ENCODE measurements at places on chromosomes 2 and 18.

DNA sequence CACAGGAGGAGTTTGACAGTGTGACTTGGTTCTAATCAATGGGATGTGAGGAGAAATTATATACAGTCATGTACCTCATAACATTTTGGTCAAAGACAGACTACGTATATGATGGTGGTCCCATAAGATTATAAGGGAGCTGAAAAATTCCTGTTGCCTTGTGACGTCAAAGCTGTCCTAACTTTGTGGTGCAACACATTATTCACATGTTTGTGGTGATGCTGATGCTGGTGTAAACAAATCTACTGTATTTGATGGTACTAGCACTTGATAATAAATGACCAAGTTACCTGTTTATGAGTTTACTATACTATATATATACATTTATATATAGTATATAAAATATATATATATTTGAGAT is 29.1 kb upstream of the TGIF1 start:
- DNase-seq = no peak

- peak; percentile 38 for DNase-seq
Observed at GRCh38 chr18:813172-814071, 1.4 kb upstream of the YES1 start.

DNA sequence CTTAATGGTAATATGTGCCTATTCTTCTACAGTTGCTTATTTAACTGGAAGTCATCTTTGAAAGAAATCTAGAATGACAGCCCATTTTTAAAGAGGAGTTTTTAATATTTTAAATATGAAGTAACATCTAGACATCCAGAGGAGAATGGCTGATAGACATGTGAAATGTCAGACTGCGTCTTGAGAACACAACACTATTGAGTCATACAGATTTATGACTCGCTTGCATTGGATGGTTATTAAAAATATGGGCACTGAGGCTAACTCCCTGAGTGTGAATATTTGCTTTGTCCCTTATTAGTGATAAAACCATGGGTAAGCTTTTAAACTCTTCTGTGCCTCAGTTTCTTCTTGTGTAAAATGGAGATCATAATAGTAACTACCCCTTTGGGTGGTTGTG is 22.9 kb downstream of the TDRD15 start:
- no peak for DNase-seq

DNA sequence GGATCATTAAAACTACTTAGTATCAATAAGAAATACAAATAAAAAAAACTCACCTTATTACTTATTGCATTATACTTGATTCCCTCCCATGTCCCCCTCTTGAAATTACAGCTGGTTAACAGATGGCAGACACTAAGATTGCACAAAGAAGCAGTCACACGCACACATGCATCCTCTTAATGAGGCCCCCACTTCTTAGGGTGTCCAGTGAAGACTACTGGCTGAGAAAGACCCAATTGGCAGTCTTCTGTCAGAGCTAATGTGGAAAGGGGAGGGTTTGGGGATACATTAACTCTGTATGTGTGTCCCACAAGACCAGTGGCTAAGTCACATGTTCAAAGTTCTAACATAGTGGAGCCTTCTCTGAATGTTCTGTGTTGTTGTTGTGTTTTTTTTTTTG is 210.7 kb downstream of the MTX2 start:
- no peak for DNase-seq

DNA sequence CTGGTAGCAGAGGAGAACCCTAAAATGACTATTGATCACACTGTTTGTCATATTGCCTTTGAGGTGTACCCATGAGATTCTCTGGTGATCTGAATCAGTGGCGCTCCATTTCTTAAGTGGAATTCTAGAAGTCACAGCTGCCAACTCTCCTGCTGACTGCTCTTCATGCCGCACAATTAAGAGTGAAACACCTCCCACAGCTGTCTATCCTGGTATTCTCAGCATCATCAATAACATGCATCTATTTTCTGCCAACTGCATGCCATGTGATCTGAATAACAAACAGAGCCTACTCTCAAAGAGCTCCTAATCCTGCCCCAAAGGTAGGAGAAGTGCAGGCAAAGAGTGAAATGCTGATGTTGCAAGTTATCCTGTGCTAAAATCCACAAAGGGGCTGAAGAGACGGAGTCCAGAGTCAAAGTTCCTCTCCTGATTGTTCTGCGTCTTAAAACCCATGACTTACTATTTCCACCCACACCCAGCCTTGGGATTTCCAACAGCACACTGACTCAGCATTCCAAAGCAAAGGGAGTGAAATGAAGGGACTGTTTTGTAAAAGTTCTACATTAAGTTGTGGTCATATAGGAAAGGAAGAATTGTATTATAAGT is 13.7 kb upstream of the DAPL1 start:
- DNase-seq = no peak

DNA sequence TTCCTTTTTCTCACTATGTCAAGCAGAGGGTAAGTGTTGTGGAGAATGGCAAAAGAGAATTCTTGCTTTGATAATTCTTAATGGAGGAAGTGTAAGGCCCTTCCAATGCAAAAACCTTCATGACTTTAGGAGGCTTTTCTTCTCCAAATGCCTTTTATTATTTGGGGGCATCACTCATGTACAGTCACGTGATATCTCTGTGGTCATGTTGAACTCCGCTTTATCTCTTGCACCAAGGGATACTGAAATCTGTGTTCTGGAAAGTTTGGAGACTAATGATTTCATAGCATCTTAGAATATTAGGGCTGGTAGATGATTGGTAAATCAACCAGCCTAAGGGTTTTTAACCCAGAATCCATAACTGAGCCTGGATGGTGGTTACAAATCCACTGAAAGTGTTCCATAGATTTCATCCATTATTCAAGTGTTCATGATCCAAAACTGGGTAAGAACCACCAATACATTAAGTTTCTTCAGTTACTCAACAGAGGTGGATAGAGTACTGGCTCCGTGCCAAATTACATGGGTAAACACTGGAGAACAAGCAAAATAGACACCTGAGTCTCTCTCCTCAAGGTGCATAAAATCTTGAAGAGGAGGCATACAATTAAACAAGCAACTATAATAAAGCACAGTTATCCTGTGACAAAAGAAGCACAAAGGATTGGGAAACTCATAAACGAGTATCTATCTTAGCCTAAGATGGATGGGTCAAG is 169.6 kb upstream of the EPHA4 start:
- DNase-seq = no peak

DNA sequence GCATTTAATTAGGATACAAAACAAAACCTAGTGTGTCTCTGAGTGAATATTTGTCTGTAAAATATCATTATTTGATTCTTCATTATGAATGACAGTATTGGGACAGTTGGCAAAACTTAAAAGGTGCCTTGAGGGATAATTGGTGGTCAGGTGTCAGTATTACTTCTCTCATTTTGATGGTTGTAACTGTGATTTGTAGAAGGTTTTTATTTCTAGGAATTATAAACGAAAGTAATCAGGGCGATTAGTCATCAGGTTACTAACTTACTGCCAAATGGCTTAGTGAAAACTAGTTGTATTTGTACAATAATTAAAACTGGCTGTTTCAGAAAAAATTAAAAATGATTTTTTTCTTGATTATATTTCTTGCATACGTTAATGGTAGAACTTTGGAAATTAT is 117.6 kb downstream of the BIRC6 start:
- DNase-seq = no peak

- DNase-seq = no peak
Observed at GRCh38 chr2:20300656-20301055, 50.0 kb downstream of the PUM2 start.

- DNase-seq = no peak
Observed at GRCh38 chr2:239881561-239882320, 143.4 kb downstream of the NDUFA10 start.

DNA sequence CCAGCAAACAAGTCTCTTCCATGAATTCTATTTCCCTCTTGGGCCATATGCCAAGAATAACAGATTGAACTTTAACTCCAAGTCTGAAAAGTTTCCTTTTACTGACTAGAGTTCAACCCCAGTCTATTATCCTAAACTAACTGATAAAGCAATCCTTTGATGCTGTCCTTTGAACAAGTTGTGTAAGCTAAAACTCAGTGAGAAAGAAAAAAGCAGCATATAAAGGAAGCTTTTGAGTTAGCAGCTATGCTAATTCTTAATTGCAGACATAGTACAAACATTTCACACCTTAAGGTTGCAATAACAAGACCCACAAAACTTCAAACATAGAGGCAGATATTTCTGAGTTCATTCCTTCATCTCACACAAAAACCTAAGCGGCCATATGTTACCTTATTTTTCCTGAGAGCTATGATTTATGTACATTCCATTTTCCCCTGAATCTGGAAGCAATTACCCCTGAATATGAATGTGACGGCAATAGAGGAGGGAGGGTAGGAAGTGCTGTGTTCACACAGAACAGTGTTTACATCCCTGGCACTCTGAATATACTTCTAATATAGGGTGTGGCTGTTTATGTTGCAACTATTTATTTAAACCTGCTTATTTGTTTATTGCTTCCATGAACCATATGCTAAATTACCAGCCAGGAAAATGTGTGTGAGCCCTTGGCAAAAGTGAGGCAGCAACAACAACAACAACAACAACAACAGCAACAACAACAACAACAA is 180.6 kb downstream of the IRS1 start:
- no peak for DNase-seq

DNA sequence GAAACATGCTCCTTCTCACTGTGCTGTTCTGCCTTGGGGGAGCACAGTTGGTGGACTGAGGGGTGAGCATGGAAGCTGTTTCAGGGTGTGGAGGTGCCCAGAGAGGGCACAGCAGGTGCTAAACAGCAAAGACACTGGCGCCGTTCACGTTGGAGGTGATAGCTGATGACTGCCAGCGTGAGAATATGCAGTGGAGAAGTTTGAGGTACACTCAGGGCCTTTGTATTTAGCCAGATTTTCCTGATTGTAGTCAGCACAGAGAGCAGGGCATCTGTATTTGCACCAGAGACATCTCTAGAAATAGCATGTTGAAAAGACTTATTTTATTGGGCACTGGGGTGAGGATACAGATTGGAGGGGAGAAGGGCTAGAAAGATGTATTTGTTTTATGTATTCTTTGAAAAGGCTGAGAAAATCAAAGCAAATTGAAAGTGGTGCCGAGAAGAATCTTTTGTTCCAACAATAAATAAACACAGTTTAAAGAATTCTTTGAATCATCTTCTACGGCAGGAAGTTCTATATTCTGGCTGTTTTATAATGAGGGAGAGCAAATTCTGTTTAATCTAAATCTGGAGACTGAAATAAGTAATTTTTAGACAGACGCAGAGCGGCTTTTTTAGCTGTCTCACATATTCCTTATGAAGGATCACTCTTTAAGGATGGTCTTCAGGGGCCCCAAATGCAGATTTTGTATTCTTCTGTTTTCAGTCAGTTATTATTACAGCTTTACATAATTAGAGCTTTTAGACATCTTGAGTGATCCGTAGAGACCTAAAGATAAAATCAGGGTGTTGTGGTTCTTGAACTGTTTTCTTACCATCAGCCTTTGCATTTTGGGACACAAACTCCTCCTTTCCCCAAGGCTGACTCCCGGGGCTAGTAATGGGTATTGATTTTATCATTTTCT is 7.1 kb downstream of the ZNF532 start:
- no peak for DNase-seq

DNA sequence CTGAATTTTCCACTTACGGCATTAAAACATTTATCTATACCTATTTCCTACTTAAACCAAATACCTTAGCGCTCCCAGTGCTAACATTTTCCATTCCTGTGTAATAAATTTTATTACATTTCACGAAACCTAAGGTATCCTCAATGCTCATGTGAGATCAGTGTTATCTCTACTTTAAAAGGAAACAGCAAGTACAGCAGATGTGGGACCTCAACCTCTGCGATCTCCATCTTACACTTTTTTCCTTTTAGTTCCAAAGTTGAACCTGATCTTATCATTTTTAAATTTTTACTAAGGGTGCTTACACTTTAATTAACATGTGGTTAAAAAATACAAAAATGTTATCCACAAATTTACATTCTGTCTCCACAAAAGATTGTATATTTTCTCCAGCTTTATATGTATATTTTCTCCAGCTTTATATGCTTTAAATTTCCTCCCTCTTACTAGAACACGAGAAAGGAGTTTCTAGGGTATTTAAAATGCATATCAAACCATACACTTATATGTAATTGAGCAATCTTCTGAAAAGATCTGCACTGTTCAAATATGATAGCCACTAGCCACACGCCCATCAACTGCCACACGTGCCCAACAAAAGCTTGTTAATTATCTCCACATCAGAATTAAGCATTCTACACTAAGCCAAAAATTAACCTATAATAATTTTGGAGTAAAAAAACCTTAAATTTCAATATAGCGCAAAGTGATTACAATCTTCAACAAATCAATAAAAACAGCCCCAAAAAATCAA is 38.1 kb downstream of the MBOAT2 start:
- no peak for DNase-seq
